ENCODE measurements at places on chromosomes 2 and 18.

GRCh38 chr2:165287094-165287778 is 48.0 kb downstream of the SCN2A start:
- no peak for DNase-seq

DNA sequence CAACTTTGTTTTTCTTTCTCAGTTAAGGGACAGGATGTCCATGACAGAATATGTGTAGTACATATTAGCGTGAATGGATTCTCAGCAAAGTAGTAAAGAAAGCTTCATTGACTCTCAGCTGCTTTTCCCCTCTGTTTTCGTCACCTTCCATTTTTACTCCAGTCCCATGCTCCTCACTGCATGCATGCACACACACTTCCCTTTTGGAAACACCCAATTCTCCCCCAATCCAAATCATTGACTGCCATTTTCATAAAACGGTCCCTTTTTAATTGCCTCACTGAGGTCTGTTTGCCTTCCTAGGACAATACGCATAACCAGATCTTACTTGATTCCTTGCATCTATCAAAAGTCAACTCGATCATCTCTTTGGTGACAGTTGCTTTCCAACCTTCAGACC is 287.5 kb upstream of the PARD3B start:
- DNase-seq: no peak

GRCh38 chr2:241901500-241902351 is 32.2 kb downstream of the RTP5 start:
- no peak for DNase-seq

- no peak for DNase-seq
Observed at GRCh38 chr18:56285387-56286065, 352.9 kb downstream of the TXNL1 start.

GRCh38 chr2:120367649-120368048 is 21.7 kb downstream of the INHBB start:
- no peak for DNase-seq

DNA sequence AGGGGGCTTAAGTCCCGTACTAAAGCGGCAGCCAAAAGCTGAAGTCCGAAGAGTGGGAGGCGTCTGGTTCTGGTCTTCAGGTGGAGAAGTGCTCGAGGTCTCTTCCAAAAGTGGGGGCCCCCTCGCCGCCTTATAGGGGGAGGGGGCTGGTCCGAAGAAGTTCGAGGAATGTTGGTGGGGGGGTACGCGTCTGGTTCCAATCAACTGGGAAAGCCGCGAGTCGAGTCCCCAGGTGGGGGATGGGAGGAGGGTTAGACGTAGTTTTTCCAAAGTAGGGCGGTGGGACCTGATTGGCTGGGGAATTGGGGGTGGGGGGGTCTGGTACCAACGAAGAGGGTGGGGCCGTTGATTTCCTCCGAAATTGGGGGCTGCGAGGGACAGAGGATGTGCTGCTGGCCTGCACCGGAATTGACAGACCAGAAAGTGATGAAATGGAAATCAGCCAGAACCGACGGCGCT is 594 bp downstream of the ITM2C start:
- no peak for DNase-seq

GRCh38 chr2:39568561-39569006 is 97.1 kb upstream of the TMEM178A start:
- no peak for DNase-seq

DNA sequence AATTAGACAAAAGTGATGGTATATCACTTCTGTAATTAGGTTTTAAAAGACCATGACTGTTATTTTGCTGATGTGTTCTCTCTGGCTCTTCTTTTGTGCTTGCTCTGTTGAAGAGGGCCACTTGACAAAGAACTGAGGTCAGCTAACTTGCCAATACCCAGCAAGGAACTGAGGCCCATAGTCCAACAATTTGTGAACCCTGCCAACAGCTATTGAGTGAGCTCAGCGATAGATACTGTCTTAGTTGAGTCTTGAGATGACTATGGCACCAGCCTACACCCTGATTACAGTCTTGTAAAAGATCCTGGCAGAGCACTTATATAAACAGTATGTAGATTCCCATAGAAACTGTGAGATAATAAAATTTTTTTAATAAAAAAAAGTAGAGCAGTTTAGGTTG is 103.0 kb downstream of the BMPR2 start:
- no peak for DNase-seq

- no peak for DNase-seq
Observed at GRCh38 chr2:64743739-64744330, 90.1 kb upstream of the SERTAD2 start.

- DNase-seq: no peak
Observed at GRCh38 chr2:31935370-31935769, 75.4 kb downstream of the MEMO1 start.

- no peak for DNase-seq
Observed at GRCh38 chr2:11305958-11306357, 38.5 kb downstream of the ROCK2 start.

GRCh38 chr2:229718057-229718456 is 3.7 kb upstream of the DNER start:
- no peak for DNase-seq

GRCh38 chr2:164386231-164386630 is 235.1 kb downstream of the GRB14 start:
- no peak for DNase-seq

DNA sequence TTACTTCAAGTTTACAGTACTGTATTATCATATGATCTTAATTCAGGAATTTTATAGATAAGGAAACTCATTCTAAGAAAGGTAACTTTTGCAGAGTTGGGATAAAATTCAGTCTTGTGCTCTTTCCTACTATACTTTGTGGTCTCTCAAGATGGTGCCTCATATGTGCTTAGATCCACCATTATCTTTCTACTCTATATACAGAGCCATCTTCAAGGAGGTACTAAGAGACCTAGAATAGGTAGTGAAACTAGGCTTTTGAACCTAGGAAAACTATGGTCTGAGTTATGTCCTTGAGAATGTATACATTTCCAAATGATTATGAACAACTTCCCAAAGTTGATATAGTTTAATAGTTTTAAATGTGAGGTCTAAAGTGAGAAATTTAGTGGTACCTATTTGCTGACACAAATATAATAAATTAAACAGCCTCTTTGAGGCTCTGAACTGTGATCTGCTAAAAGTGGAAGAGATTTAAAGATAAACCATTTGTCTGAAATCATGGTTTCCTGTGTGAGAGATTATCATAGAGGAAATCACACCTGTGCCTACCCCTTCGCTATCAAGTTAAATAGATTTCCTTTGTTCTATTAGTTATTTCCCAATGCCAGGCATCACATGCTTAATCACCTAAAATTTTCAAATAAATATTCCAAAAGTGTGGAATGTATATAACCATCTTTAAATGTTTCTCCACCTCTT is 27.2 kb downstream of the ACAA2 start:
- no peak for DNase-seq

- no peak for DNase-seq
Observed at GRCh38 chr2:239626961-239627592, 226.3 kb upstream of the HDAC4 start.

- DNase-seq: no peak
Observed at GRCh38 chr2:216985658-216986141, 125.8 kb upstream of the TNP1 start.

- no peak for DNase-seq
Observed at GRCh38 chr2:219836647-219837177, 209.3 kb downstream of the SLC4A3 start.

DNA sequence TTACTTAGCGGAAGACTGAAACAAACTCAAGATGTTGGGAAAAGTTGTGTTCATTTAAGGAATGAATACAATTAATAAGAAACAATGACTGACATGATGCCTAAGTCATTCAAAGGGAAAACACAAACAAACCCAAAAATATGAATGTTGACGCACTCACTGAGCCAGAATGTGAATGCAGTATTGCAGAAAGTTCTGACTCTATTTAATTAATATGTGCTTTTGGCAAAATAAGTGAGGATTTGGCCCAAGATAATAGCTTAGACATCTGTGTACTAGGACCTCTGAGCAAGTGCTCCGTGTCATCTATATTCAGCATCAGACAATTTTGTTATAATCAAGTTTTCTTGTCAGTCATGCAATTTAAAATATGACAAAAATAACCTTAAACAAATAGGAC is 1138.8 kb upstream of the NXPH2 start:
- DNase-seq: no peak

DNA sequence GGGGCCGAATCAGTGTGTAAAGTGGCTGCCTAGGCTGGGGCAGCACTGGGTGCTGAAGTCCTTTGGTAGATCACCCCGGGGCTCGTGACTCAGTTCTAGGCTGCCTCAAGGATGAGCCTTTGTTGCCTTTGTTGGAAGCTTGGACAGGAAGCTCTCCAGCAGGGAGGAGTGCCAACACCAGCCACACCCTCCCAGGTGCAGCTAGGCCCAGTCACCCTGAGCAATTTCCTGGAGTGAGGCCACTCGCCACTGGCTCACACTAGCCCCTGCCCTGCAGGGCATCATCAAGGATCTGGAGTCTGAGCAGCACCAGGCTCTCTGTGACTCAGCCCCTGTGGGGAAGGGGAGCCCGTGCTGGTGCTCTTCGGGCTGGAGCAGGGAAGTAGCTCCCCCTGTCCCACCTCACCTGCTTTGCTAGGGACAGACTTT is 6.7 kb upstream of the SDC1 start:
- no peak for DNase-seq

DNA sequence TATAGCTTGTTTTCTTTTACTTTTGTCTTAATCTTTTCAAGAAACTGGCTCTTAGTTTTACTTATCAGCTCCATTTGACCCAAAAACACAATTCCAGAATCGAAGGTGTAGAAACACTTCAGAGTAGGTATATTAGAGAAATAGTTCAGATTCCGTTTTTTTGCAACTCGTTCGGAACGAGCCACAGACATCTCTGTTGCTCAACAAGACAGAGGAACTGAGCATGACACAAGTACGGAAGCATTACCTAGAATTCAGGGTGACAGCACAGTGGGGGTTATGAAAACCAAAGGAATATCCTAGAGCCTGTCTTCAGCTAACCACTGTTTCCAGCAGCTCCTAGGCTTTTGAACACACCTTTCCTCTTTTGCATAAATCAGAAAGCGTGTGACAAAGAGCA is 5.0 kb downstream of the HRH4 start:
- DNase-seq: no peak

DNA sequence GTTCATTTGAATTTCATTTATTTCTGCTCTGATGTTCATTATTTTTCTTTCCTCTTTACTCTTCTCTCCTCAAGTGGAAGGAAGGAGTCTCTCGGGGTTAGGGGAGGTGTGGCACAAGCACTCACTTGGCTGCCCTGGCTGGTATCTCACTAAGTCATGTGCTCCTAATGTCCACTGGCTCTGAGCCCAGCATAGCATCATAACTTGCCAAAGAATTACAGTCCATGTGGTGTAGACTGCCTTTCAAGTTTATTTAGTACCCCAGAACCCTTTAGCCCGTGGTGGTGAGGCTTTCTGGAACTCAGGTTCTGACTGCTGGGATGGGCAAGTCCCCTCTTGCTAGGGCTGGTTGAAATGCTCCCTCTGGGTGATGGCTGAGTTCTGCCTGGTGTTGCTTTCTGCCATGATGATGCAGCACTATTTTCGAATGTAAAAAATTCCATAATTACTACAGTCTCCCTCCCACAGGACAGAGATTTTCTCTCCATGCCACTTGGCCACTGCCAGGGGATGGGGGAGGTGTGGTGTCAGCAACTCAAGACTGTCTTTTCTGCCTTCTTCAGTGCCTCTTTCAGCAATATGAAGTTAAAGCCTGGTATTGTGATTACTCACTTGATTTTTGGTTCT is 22.2 kb downstream of the SPAG16 start:
- no peak for DNase-seq

DNA sequence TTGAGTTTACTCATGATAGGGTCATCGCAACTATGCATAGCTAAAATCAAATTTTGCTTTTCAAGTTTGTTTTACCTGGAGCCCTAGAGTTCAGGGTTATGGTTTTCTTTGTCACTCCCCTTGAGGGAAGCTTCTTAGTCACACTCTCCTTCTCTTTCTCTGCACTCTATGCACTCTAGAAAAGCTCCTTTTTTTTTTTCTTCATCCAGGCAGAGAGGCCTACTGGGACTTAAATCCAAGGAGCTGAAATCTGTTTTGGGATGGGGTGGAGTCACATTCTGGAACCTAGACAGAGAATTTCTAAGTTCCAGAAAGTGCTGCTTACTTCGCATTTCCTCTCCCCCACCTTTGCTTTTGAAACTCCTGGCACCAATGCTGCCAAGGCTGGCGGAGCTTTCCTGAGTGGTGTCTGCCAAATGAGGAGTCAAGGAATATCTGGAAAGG is 19.1 kb upstream of the IL18R1 start:
- DNase-seq: no peak

DNA sequence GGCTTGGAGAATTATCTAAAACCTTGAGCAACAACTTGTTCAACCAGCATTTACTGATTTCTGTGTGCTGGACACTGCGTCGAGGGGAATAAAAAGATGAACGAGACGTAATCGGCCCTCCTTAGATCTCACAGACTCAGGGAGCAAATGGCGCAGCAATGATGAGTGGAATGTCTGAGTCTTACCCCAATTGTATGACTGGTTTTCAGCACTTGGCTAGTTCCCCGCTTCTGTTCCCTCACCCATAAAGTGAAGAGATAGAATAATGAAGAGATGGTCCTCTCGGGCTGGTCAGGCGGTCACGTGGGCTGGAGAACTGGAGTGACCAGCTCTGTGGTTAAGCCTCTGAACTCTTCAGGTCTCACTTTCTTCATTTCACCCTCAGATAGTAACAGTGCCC is 17.3 kb upstream of the GATA6 start:
- no peak for DNase-seq

- no peak for DNase-seq
Observed at GRCh38 chr2:64328756-64329155, 125.2 kb upstream of the LGALSL start.

DNA sequence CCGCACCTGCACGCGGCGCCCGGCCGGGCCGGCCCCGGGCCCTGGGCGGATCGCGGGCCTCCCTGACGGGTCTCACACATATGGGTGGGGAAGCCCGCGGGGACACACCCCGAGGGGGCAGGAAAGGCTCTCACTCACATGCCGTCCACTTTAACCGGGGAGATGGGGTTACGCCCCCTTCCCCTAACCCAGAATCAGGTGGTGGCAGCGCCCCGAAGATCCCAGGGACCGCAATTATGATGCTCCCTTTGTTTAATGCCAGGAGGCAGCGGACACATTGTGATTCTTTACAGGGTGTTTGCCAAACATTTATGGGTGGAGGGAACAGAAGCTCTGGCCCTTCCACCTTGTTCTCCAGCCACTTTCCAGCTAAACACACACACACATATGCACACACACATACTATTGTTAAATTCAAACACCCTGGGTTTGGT is 424 bp upstream of the ANKRD44 start:
- no peak for DNase-seq

GRCh38 chr2:96541398-96542152 is 5.0 kb downstream of the ARID5A start:
- DNase-seq: no peak

- DNase-seq: no peak
Observed at GRCh38 chr2:208127090-208127489, 2.5 kb downstream of the CRYGC start.

GRCh38 chr2:104654811-104655210 is 199.1 kb upstream of the POU3F3 start:
- no peak for DNase-seq
